Breast epithelium (tissue), 4 donors: ENCODE measurements at places on chromosomes 13 and 19. TPM values are rescaled to one million over a fixed set of nuclear protein-coding genes. Genes with fewer than 3 reads are reported as not detected.

- no peak for DNase-seq
Observed at GRCh38 chr19:32224371-32225244, 120.8 kb upstream of the ZNF507 start.

DNA sequence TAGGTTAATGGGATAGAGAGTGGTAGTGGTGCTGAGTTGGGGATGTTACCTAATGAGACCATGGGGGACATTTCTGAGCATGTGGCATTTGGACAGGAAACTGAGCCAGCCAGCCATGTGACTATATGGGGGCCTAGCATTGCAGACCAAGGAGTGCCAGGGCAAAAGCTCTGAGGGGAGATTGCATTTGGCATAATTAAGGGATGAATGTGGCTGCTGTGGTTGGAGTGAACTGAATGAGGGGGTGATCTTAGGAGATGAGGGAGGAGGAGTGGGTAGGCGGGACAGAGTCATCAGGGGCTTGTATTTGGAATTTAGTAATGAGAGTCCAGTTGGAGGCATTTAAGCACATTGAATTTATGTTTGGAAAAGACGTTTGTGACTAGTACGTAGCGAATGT lies 6.6 kb downstream of the PCCA start:
- no peak for DNase-seq

GRCh38 chr13:77565635-77566034 lies 30.1 kb downstream of the SCEL start:
- DNase-seq: no peak

DNA sequence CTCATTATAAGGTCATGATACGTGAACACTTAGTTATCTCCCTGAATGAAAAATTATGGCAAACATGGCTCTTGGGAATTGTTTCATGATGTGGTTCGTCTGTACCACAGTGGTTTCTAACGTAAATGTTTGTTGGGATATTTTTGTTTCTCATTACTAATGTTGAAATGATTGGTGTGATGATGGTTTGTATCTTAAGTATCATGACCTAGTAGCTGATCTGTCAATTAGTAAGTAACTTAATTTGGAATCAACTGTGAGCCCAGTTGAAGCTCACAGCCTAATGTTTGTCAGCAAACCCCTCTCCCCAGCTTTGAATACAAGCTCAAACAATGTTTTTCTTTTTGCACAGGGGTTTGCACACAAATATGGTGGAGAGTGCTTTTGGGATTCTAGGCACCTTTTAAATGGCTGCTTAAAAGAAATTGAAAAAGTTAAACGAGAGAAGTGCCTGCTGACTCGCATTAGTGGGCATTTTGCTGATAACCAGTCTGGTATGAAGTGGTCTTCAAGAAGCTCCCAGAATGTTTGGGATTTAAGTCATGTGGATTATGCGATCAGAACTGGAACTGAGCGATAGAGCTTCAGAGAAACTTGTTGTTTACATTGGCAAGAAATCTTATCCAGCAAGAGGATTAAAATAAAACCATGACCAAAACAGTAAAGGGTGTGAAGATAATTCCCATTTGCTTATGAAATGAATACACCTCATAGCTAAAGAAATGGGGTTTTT lies 68.2 kb downstream of the LMO7 start:
- DNase-seq: no peak

DNA sequence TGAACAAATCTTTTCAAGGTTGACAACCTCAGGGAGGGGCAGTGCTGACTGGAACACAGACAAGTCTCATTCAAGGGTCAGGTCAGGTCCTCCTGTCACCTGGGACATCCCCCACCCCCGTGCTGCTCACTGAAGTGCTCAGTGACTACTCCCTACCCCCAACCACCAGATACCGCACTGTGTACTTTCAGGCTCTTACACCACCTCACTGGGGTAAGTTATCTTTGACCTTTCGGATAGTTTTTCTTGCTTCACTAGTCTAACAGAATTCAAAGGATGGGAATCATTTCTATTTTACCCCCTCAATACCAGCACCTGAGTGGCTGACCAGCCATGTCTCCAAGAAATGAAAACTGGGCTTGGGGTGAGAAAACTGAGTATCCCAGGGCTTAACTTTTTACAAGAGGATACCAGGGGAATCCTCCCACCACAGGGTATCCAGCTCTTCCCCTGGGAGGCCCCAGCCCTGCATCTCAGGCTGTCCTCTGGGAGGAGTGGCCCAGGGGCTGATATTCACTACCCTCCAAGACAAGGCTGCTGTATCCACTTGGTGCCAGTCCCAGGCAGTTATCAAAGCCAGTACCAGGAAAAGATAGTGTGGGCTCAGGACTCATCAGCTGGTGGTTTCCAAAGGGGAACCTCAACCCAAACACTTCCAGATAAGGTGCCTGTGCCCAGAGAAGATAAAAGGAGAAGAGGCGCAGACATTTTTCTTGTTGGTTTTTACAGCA lies 2.1 kb downstream of the ZNF563 start:
- DNase-seq: no peak

DNA sequence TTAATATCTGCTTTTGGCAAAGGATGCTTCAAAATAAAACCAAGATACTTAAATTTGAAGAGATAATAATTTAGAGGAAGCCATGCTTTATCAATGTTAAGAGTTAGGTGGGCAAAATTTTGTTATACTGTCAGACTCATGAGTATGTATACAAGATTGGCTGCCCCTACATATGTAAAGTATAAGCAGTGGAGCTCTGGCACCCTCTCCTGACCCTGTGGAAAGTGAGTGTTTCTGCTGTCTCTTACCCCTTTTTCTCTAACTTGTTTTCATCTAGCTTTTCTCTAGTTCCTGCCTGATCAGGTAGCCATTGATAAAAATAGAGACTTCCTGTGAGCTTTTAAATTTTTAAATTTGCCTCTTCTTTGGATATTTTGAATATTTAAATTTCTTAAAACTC lies 710.9 kb upstream of the SPRY2 start:
- DNase-seq: no peak

DNA sequence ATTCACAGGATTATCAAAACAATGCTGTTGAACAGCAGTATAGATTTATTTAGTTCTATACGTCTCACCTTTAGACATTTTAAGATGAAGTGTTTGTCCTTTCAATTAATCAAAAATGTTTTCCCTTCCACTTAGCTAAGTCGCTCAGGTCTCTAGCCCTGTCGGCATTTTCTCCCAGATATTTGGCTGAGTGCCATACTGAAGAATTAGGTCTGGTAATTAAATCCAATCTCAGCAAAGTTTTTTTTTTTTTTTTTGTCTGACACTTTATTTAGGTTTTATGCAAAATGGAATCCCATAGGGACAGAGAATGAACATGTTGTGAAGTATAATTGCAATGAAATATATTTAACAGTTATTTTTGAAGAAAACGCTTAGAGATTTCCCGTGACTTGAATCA lies 44.1 kb downstream of the RFC3 start:
- DNase-seq: no peak

CSNK1G2 gene
- total RNA-seq: 68.2 TPM
